ENCODE measurements at places on chromosomes 16 and 17.
A peak's percentile ranks its signal among the peaks of the same experiment; 100 is the strongest.

DNA sequence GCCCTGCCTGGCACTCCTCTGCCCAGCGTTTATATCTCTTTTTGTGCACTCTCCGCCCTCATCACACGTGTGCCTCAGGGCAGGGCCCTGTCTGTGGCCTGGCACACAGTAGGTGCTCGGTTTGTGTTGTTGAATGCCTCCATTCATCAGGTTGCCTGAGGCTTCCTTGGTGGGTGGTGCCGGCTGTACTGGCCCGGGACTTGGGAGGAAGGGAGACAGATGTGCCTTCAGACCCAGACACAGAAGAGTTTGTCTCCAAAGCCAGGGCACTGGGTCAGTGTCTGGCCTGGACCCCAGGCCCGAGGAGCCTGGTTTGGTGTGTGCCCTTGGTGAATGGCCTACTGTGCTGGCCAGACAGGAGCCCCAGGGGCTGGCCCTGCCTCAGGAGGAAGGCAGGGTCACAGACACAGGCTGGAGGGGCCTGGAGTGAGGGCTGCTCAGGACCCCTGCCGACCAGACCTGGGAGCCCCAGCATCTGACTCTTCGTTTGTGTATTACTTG lies 71.6 kb downstream of the RAI1 start:
- no peak for DNase-seq

- DNase-seq: no peak
Measured at GRCh38 chr17:66525338-66525737, 222.9 kb downstream of the PRKCA start.

DNA sequence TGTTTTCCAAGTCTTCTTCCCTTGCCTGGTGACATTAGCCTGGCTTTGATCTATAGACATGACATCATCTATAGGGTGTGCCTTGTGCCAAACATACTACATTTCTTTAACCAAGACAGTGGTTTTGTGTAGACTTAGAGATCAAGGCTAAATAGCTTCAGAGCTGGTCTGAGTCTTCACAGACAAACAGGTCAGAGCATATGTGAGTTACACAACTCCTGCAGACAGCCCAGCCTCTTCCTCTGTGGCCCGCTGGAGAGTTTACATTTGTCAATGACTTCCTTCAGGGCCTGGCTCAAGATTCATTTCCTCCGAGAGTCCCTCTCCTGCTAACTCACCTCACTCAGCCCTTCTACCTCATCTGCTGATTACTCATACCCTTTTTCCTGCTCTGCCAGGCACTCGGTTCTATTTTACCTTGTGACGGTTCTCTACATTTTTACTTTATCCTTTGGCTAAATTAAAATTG lies 73.1 kb upstream of the TANC2 start:
- DNase-seq: peak; percentile 55

- DNase-seq: peak; percentile 40
Measured at GRCh38 chr17:9645851-9646545, 681 bp downstream of the USP43 start.

GRCh38 chr16:75111514-75111940 lies 5.1 kb downstream of the LDHD start:
- DNase-seq: no peak

GRCh38 chr16:1543085-1543896 lies 9.8 kb downstream of the TMEM204 start:
- DNase-seq: peak; percentile 74

DNA sequence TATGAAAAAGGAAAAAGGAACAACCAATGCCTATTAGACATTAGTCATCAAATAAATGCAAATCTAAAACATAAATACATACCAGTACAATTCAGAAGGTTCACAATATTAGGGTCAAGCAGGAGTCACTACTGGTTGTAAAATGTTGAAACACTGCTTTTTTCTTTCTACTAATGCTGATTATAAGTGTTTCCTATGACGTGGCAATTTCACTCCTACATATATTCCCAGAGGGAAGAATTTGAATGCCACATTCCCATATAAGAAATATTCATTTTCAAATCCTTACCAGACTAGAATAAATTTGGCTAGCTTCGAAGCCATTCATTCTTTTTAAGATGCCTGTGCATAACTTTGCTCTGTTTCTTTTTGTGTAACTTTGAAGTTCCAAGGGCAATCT lies 2.6 kb upstream of the KRTAP9-2 start:
- no peak for DNase-seq

DNA sequence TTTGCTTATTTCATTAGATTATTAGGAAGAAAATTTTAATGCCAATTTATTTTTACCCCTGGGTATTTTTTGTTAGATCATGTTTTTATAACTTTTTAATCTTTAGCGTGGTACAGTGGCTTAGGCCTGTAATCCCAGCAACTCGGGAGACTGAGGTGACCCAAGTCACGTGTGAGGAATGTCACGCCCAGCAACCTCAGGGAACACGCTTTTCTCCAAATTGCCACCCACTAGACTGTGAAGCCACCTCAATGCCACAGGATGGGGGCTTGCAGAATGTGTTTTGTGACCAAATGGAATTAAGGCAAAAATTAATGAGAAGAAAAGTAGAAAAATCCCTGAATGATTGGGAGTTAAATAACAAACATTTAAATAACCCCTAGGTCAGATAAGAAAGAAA lies 141.8 kb downstream of the LAT start:
- no peak for DNase-seq

GRCh38 chr17:72534776-72535175 lies 414.0 kb downstream of the SOX9 start:
- DNase-seq: no peak

DNA sequence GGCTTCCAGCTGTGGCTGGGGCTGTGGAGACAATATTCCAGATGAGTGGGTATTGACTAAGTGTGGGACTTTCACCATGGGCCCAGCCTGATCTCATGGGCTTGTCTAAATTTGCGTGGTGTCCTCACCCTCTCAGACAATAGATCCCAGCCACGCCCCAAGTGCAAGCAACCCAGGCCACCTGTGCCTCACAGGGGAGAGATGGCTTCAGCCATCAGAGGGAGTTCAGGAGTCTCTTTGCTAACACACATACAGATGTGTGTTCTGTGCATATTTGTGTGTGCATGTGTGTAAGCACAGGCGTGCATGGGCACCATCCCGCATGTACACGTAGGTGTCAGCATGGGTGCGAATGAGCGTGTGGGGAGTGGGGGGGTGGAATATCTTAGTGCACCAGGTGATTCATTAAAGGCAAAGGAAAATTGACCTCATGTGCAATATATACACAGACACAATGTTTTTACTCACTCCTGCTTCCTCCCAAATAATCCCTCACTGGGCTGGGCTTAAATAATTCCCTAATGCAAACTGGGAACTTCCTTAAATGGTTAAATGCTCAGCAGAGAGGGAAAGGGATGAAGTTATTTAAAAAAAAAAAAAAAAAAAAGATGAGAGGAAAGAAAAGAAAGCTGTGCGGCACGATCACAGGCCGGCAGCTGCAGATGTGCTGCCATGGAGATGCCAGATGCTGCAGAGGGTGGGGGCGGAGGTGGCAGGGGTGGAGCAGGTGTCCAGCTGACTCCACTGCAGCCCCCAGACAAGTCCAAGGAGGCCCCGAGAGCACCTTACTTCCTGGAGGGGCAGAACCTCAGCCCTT lies 24.0 kb upstream of the CDC42EP4 start:
- DNase-seq: no peak

GRCh38 chr17:27322026-27322425 lies 28.1 kb downstream of the WSB1 start:
- DNase-seq: no peak

DNA sequence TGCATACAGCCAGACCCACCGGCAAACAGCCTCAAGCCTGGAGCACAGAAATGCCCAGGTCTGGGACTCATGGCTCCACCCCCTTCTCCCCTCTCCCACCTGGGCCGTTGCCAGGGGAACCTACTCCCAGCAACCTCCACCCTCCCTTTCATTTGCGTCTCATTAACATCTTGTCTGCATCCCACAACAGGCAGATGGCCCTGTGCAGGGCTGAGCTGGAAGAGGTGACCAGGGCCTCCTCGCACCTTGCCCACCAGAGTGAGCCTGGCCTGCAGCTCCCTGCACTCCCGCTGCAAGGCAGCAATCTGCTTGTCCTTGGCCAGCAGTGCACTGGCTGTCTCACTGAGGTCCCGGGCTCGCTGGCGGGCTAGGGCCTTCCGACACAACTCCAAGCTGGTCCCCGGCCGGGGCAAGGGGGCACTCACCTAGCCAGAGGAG lies 3.3 kb downstream of the TSPOAP1 start:
- peak; percentile 61 for DNase-seq

DNA sequence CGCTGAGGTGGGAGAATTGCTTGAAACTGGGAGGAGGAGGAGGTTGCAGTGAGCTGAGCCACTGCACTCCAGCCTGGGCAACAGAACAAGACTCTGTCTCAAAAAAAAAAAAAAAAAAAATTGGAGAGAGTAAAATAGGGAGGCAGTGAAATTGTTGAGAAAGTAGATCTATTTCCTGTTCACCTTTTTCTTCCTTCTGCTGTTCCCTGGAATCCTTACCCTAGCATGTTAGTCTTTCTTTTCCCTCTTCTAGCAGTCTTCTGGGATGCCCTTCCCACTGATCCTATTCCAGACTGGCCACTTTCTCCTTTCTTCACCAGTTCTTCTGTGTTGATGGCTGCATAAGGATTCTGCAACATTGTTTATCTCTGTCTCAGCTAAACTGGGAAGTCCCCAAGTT lies 3.1 kb downstream of the NME2 start:
- DNase-seq: no peak

DNA sequence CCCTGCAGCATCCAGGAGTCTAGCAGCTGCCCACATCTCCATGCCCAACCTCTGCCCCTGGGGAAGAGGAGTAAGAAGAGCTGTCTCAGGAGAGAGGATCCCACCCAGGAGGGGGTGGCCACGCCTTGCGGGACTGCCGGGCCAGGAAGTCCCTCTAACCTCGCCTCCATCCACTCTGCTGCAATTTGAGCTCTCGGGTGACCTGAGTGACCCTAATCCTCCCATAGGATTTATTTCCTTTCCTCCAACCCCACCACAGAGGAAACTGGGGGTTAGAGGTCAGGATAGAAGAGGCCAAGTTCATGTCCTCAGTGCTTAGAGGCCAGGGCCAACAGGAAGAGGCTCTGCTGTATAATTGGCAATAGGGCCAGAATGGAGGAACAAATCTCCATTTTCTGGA lies 22.6 kb upstream of the NGFR start:
- DNase-seq: no peak

DNA sequence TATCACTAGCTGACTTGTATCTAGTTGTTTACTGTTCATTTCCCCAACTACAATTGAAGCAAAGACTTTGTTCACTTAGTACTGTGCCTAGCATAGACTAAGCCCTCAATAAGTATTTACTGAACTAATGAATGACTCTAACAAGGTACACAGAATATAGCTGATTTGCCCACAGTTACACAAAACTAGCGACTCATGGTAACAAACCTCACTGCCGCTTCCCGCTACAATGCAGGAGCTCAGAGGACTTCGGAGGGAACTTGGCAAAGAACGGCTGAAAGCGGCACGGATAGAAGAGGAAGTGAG lies 524 bp downstream of the EFTUD2 start:
- DNase-seq: peak; percentile 53

DNA sequence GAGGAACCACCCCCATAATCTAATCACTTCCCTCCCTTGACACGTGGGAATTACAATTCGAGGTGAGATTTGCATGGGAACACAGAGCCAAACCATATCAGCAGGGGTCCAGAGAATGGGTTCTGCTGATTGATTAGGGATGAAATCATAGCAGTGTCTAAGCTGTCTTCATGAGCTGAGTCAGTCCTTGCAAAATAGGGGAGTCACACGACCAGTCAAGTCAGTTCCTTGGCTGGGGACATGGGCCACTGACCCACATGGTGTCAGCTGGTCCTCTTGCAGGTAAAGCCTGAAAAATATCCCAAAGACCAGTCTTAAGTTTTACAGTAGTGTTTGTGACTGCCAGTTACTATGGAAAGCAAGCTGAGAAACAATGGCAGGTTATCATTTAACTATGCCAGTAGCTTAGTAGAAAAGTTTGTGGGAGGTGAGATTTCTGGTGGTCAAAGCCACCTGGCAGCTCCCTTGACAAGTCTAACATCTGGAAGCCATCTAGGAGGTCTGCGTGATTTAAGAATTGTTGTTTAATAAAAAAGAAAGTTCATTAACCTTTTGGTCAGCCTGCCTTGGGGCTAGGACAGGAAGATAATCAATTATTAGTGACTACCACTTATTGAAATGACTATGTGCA lies 15.7 kb upstream of the ATF7IP2 start:
- no peak for DNase-seq

DNA sequence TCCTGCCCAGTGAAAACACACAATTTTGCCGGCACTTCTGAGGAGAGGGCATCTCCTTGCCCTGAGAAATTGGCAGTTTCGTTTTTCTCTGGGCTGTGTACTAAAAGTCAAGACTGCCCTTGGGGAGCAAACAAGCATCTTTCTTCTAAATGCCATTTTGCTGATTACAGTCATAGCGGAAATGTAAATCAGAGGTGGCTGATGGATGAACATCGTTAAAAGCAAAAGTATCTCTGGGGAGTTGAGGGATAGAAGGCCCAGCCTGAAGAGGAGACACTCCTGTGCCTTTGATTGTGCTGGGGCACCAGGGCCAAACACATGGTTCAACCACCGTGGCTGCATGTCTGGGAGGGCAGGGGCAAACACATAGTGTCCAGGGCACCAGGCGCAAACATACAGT lies 49.8 kb downstream of the ABCC12 start:
- DNase-seq: no peak

GRCh38 chr16:27852681-27853080 lies 210.8 kb downstream of the GSG1L start:
- DNase-seq: no peak

DNA sequence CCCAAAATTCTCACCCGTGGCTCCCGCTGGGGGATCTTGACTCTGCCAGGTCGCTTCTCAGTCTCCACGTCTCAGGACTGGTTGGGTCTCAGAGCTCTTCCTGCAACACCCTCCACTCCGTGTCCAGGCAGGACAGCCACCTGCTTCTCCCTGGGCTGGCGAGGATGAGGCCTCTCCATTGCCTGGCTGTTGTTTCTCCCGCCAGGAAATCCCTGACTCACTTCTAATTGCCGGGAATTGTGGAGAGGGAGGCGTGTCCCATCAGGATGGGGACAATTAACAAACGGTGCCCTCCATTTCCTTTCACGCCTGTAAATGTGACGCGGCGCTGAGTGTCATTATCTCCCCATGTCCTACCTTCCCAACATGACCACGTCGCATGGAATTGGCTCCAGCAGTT lies 204.5 kb downstream of the RBFOX3 start:
- no peak for DNase-seq

DNA sequence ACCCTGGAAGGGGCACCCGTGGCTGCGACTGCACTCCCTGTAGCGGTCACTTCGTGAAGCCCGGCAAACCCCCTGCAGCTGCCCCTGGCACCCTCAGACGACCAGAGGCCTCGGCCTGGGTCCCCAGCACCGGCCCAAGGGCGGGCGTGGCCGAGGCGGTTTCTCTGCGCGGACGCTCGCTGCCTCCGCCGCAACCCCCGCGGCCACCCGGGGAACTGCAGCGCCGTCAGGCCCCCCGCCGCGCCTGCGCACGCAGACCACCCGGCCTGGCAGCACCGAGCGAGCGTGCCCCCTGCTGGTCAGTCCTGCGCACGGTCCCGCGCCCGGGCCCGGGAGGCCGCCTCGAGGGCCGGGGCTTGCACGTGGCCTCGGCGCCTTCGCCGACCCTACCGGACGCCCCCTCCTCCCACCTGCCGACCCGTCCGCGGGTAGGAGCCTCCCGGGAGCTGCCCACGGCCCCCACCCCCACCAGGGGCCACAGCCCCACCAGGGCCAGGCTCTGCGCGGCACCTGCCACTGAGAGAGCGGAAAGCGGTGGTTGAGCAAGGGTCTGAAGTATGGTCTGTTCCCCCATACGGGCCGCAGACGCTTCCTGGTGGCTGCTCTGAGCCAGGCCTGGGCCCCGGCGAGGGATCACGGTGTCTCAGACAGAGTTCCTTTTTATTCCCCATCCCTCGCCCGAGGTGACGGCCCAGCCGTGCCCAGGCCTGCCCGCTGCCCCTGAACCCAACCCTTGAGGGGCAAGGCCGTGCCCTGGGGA lies 11.5 kb upstream of the HS3ST6 start:
- peak; percentile 93 for DNase-seq

- DNase-seq: peak; percentile 63
Measured at GRCh38 chr17:58531661-58532554, 17.5 kb upstream of the MTMR4 start.
